T-cell (primary cell): ENCODE measurements at places on chromosomes 13 and 19. TPM values are rescaled to one million over a fixed set of nuclear protein-coding genes. Genes with fewer than 3 reads are reported as not detected.

SIGLEC5 gene
- not detected for total RNA-seq

KCTD12 gene
- total RNA-seq, result 3.8 TPM

RAP2A gene
- 18.6 TPM for total RNA-seq

PEAK3 gene
- total RNA-seq, result 0.22 TPM

ADGRE1 gene
- total RNA-seq, result 3.7 TPM

TEAD2 gene
- total RNA-seq, result 0.43 TPM

ZNF226 gene
- 12.3 TPM for total RNA-seq

NOVA2 gene
- not detected for total RNA-seq

SHD gene
- not detected for total RNA-seq

C5AR2 gene
- total RNA-seq, result 0.40 TPM

MCEMP1 gene
- not detected for total RNA-seq

DCT gene
- 0.79 TPM for total RNA-seq
